ENCODE measurements at places on chromosomes 16 and 17. TPM values are rescaled to one million over a fixed set of nuclear protein-coding genes. Genes with fewer than 3 reads are reported as not detected.

DNA sequence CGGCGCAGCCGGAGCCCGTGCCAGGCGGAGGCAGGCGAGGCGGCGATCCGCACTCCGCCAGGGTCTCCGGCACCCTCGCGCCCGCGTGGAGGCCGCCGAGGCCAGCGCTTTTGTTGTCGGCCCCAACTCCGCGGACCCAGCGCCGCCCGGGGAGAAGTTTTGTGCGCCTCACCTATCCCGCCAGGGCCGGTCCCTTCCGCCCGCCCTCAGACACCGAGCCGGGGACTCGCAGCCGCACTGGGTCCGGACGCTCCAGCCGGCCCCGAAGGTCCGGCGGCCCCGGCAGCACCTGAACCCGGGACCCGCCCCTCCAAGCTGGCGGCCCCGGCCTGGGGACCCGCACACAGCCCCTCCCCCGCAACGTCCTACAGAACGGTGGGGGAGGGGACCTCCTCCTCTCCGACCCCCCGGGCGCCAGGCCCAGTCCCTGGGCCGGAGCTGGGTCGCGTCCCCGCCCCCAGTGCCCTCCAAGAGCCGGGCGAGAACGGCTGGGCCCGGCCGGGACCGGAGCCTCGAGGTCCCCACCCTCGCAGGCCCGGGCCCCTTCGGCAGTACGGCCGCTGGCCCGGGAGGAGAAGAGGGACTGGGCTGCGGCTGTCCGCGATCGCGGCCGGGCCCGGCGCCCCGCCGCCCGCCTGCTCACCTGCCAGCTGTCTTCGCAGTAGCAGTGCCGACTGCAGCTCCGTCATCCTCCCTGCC is 698 bp downstream of the UBE2G1 start:
- H3K4me3 ChIP-seq: peak overlapping the region; percentile 86
- peaks cover 17% of the 10 kb centered on the region for H3K36me3 ChIP-seq
- H3K4me1 ChIP-seq: peaks cover 46% of the 10 kb centered on the region
- no peak for DNase-seq
- peak overlapping the region; percentile 35 for H3K27ac ChIP-seq

- H3K4me3 ChIP-seq: no peak overlapping the region
- no peak overlapping the region for H3K27ac ChIP-seq
- H3K36me3 ChIP-seq: peaks cover 20% of the 10 kb centered on the region
- no peak for DNase-seq
- peaks cover 50% of the 10 kb centered on the region for H3K4me1 ChIP-seq
Observed at GRCh38 chr17:17057057-17057551, 14.8 kb downstream of the MPRIP start.

GRCh38 chr17:9324864-9325263 is 250.8 kb downstream of the STX8 start:
- no peak for DNase-seq
- no peaks in the 10 kb centered on the region for H3K4me1 ChIP-seq
- no peaks in the 10 kb centered on the region for H3K27me3 ChIP-seq
- H3K4me3 ChIP-seq: no peak overlapping the region
- H3K36me3 ChIP-seq: peaks cover 2% of the 10 kb centered on the region

- no peak for DNase-seq
- no peaks in the 10 kb centered on the region for H3K4me1 ChIP-seq
- no peak overlapping the region for H3K27ac ChIP-seq
Observed at GRCh38 chr16:47999595-47999994, 156.2 kb downstream of the ABCC12 start.

- H3K4me3 ChIP-seq: no peak overlapping the region
- H3K36me3 ChIP-seq: peaks cover 18% of the 10 kb centered on the region
- DNase-seq: no peak
- peaks cover 10% of the 10 kb centered on the region for H3K4me1 ChIP-seq
- H3K27ac ChIP-seq: no peak overlapping the region
Observed at GRCh38 chr17:30927756-30928155, 6.0 kb downstream of the ADAP2 start.

- H3K36me3 ChIP-seq: no peaks in the 10 kb centered on the region
- no peaks in the 10 kb centered on the region for H3K27me3 ChIP-seq
- DNase-seq: no peak
- H3K4me1 ChIP-seq: no peaks in the 10 kb centered on the region
- no peak overlapping the region for H3K27ac ChIP-seq
Observed at GRCh38 chr17:72101526-72101925, 19.3 kb upstream of the SOX9 start.

DNA sequence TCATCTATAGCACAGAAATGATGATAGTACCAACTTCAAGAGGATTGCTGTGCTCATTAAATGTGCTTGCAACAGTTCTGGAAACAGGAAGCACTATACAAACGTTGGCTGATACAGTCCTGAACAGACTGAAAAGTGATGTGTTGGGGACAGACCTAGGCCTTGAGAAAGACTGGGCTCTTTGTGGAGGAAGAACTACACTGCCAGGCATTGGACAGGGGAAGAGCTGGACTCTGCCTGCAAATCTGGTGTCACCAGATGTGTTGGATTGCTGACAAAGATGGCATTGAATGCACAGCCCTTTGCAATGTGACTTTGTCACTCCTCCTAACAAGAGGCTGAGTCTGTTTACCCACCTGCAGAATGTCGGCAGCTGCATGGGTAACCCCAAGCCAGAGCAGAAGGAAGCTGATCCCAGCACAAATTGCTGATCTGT is 12.4 kb upstream of the ST6GALNAC2 start:
- no peak for DNase-seq
- H3K4me1 ChIP-seq: no peaks in the 10 kb centered on the region
- H3K27ac ChIP-seq: no peak overlapping the region

Gene KCNAB3
- total RNA-seq: 10.8 TPM

DNA sequence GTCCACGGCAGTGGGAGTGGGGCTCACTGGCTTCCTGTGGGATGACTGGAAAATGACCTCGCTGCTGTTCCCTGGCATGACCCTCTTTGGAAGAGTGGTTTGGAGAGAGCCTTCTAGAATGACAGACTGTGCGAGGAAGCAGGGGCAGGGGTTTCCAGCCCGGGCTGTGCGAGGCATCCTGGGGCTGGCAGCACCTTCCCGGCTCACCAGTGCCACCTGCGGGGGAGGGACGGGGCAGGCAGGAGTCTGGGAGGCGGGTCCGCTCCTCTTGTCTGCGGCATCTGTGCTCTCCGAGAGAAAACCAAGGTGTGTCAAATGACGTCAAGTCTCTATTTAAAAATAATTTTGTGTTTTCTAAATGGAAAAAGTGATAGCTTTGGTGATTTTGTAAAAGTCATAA is 7.8 kb upstream of the RNF213 start:
- H3K27ac ChIP-seq: no peak overlapping the region
- peaks cover 23% of the 10 kb centered on the region for H3K4me1 ChIP-seq
- H3K27me3 ChIP-seq: no peaks in the 10 kb centered on the region
- H3K36me3 ChIP-seq: no peaks in the 10 kb centered on the region
- DNase-seq: peak; percentile 62
- no peak overlapping the region for H3K4me3 ChIP-seq

DNA sequence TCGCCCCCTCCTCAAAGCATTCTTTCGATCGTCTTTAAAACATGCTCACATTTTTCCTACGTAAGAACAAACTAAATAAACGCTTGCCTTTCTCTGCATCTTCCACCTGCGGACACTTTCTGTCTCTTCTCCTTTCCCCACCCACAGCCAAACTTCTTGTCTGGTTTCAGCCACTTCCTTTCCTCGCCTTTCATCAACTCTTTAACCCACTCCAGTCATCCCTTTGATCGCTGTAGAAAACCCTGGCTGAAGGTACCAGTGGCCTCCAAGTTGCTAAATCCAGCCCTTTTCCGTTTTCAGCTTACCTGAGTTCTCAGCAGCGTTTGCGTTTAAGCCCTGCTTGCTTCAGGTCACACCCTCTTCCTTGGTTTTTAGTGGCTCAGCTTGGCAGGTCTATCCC is 483 bp downstream of the RPA1 start:
- no peaks in the 10 kb centered on the region for H3K27me3 ChIP-seq
- DNase-seq: peak; percentile 17
- peaks cover 31% of the 10 kb centered on the region for H3K36me3 ChIP-seq
- peak overlapping the region; percentile 83 for H3K27ac ChIP-seq
- H3K4me3 ChIP-seq: peak overlapping the region; percentile 91

Gene SPATA32
- total RNA-seq: 0.39 TPM

GRCh38 chr17:75692976-75693375 is 25.8 kb downstream of the SAP30BP start:
- no peaks in the 10 kb centered on the region for H3K27me3 ChIP-seq
- H3K27ac ChIP-seq: no peak overlapping the region
- DNase-seq: no peak
- H3K36me3 ChIP-seq: peaks cover 72% of the 10 kb centered on the region
- H3K4me3 ChIP-seq: no peak overlapping the region

GRCh38 chr17:8066841-8067775 is 20.4 kb downstream of the ALOX12B start:
- no peak overlapping the region for H3K4me3 ChIP-seq
- no peaks in the 10 kb centered on the region for H3K36me3 ChIP-seq
- peaks cover 32% of the 10 kb centered on the region for H3K27me3 ChIP-seq

Gene BMERB1
- 7.1 TPM for total RNA-seq

Gene KIF18B
- total RNA-seq: 0.49 TPM

GRCh38 chr16:85087899-85088569 is 24.2 kb downstream of the CIBAR2 start:
- no peaks in the 10 kb centered on the region for H3K36me3 ChIP-seq
- no peak for DNase-seq
- H3K27ac ChIP-seq: no peak overlapping the region
- peaks cover 18% of the 10 kb centered on the region for H3K4me1 ChIP-seq
- no peak overlapping the region for H3K4me3 ChIP-seq

GRCh38 chr17:63138713-63139112 is 172.7 kb downstream of the TANC2 start:
- H3K4me1 ChIP-seq: peaks cover 20% of the 10 kb centered on the region
- no peak for DNase-seq
- no peaks in the 10 kb centered on the region for H3K36me3 ChIP-seq
- H3K27ac ChIP-seq: no peak overlapping the region

GRCh38 chr16:10946308-10946707 is 1.9 kb downstream of the CLEC16A start:
- no peak for DNase-seq
- peaks cover 81% of the 10 kb centered on the region for H3K4me1 ChIP-seq
- peak overlapping the region; percentile 89 for H3K4me3 ChIP-seq
- peak overlapping the region; percentile 21 for H3K27ac ChIP-seq

Gene GAST
- total RNA-seq: not detected

DNA sequence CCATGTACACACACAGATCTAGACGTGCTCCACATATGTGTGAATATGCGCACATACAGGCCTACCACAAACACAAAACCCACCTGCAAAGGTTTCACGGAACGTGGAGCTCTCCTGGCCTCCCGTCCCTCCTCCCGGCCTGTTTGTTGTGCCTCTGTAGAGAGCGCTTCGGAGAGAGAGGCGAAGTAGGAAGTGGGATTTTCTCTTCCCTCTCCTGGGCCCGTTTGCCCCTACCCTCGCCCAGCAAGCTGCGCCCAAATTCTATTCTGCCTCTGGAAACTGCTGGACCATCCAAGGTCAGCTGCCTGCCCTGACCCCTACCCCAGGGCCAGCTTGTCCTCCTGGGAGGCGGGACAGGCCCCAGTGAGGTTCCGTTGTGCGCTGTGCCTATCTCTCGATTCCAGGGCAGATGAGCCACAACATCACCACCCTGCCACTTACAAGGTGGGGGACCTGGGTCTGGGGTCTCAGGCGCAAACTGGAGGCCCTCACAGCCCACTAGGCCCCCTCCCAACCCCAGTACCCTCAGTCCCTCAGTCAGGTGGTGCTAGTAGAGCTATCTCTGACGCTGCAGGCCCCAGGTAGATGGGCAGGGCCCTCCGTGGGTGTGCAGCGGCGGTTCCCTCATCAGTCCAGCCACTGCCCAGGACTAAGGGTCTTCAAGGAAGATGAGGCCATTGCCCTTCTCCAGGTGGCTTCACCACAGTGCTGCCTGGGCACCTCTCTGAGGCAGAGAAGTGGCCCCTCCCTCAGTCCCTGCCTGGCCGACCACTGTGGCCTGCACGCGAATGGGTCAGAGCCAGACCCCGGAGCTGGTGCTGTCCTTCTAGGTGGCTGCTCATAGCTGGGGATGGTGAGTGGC is 54.2 kb downstream of the BEAN1 start:
- peaks cover 5% of the 10 kb centered on the region for H3K27me3 ChIP-seq
- DNase-seq: no peak
- no peaks in the 10 kb centered on the region for H3K36me3 ChIP-seq
- no peak overlapping the region for H3K4me3 ChIP-seq
- no peak overlapping the region for H3K27ac ChIP-seq

DNA sequence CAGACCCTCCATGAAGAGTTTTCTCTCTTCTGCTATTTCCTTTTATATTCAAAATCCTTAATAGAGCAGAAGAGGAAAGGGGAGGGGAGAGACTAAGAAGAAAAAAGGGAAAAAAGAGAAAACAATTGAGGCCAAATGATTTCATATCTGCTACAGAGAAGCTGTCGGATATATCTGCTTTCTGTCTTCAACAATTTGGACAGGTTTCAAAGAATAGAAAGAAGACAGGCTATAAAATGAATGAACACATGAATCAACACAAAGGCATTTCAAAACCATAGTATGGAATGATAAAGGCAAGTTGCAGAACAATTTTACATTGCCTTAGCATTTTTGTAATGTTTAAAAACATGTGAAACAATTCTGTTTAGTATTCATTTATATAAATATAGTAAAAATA is 4.7 kb upstream of the CMTR2 start:
- no peak overlapping the region for H3K27ac ChIP-seq
- peaks cover 2% of the 10 kb centered on the region for H3K36me3 ChIP-seq
- H3K27me3 ChIP-seq: peaks cover 32% of the 10 kb centered on the region
- no peak overlapping the region for H3K4me3 ChIP-seq

GRCh38 chr16:3606441-3606840 is 5.0 kb downstream of the SLX4 start:
- no peak for DNase-seq
- H3K4me3 ChIP-seq: no peak overlapping the region
- no peaks in the 10 kb centered on the region for H3K27me3 ChIP-seq
- no peak overlapping the region for H3K27ac ChIP-seq

DNA sequence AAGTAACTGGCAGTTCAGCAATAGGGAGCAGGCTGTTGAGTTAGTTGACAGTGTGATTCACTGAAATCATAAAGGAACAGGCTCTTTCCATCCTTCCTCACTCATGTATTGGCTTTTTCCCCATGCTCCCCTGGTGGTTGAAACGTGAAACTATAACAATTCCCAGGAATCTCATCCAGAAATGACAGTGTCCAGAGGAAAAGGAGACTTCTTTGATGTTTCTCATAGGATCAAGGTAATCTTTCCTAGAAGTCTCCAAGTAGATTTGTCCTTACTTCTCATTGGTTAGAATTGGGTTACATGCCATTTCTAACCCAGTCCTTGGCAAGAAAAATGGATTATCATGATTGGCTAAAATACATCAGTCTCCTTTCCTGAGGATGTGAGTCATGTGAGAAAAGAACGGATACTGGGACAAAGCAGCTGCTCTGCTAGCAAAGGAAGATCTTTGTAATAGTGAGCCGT is 14.4 kb downstream of the TTC19 start:
- H3K4me3 ChIP-seq: no peak overlapping the region
- H3K27ac ChIP-seq: no peak overlapping the region
- H3K4me1 ChIP-seq: no peaks in the 10 kb centered on the region
- DNase-seq: no peak

Gene NXPH3
- not detected for total RNA-seq
